NCI-H1105 treated with DMSO at 0.1 percent for 48 hours (cell line): ENCODE measurements at places on chromosomes 6 and 20.

DNA sequence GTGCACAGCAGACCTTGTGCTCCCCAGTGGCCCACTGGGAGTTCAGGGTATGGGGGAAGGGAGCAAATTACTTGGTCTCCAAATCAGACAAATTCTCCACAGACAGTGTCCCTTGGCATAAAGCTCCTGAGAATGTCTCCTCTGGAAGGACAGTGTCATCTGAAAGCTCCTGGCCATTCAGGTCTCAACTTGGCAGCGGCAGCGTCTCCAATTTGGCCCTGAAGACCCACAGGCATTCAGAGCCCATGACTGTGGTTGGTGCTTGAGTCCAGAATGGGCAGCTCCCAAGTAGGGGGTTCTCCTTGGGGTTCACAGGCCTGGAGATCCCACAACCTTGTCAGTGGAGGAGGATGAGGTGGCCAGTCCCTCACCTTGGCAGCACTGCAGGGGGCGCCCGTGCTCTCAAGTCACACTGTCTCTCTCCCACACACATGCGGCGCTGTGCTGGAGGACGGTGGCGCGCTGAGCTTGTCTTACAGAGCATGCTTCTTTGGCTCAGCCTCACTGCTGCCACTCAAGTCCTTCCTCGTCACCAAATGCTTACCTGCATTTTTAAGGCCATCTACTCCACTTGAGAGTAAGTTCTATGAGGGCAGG lies 20.7 kb downstream of the DYNLRB1 start:
- DNase-seq = no peak

DNA sequence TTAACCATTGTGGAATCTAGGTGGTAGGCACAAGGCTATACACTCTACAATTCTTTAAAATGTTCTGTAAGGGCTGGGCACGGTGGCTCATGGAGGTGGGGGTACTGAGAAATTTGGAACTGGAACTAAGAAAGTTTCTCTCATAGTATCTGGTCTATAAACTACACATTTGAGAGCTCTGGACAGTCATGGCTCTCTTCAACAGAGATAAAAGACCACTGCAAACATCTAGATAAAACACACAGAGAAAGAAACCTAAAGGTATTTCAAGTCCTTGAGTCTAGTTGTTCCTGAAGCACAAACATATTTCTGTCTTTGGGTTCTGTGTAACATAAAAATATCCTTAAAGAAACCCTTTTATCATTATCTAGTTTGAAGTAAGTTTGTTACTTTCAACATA lies 35.2 kb downstream of the ILRUN start:
- no peak for DNase-seq

DNA sequence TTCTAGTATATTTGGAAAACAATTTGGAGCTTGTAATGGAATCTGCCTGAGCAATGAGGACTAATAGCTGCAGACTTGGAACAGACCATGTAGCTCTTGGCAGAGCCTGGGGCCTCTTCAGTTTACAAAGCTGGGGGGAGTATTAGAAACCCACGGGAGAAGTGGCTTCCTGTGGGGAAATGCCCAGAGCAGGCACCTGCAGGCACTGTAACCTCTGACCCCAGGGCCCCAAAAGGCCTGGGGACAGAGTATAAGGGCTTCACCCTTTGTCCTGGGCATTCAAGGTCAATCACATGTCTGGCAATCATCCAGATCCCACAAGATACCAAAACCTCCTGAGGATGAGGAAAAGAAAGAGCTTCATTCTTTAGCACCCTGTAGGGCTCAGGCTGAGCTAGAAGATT lies 19.4 kb downstream of the PKIG start:
- DNase-seq = no peak

- DNase-seq = no peak
These were observed 91.3 kb upstream of the EYA2 start for GRCh38 chr20:46803123-46804020.

DNA sequence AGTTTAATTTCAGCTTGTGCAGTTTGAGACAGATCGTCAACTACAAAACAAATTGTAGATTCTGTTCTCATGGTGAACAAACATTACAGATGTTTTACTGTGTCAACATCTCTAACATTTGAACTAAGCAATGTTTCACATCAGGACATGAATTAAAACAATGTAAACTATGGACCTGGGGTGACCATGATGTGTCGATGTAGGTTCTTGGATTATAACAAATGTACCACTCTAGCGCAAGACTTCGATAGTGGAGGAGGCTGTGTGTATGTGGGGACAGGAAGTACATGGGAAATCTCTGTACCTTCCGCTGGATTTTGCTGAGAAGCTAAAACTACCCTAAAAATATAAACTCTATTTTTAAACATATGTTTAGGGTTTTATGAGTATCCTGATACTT lies 17.1 kb downstream of the HIVEP2 start:
- no peak for DNase-seq

DNA sequence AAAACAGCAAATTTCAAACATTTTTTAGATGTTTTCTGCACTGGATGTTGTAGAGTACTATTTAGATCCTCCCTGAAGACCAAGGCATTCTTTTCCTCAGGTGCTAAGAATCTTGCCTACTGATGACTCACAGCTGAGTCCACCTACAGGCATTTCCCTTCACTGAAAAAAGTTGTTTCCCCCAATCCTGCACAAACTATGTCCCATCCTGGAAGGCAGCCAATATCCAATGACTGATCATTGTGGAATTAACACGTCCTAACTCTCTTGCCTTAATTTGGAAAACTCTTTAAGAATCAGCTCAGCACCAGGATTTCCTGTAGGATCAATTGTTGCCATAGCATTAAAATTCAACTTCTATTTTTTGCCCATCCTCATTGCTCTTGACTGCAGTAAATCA lies 268.4 kb upstream of the IRAK1BP1 start:
- DNase-seq = no peak

DNA sequence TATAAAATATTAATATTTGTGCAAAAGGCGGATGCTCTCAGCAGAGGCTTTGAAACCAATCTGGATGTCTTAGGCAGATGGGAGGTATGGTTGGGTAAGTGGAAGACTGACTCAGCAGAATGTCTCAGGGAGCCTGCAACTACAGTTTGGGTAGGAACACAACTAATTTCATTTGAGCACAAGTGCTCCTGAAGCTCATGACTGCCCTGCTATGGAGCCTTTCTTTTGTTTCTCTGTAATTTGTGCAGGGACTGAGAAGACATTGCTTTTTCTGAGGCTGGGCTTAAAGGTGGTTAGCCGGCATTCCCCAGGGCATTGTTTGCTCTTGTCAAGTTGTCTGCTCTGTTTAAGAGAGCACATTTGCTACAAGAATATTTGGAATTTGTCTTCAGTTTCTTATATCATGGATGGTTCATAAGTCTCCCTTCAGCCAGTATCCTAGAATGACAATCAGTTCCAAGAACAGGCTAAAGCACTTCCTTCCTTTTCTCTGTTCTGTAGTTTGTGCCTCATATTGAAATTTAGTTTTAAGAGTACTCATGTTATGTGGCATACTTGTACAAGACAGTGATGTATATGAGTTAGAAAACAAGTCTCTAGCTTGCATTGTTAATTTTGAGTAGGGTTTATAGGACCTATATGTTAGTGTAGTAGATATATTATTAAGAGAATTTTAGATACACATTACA lies 208.3 kb downstream of the ZFAND3 start:
- no peak for DNase-seq

- no peak for DNase-seq
These were observed 20.2 kb upstream of the SPAG4 start for GRCh38 chr20:35595456-35595855.

DNA sequence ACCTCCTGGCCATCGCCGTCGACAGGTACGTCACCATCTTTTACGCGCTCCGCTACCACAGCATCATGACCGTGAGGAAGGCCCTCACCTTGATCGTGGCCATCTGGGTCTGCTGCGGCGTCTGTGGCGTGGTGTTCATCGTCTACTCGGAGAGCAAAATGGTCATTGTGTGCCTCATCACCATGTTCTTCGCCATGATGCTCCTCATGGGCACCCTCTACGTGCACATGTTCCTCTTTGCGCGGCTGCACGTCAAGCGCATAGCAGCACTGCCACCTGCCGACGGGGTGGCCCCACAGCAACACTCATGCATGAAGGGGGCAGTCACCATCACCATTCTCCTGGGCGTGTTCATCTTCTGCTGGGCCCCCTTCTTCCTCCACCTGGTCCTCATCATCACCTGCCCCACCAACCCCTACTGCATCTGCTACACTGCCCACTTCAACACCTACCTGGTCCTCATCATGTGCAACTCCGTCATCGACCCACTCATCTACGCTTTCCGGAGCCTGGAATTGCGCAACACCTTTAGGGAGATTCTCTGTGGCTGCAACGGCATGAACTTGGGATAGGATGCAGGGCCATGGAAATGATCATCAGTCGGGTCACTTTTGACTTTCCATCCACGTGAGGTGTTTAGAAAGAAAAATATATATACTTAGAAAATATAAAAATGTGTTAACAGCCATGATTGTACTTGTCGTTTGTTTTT lies 868 bp downstream of the MC3R start:
- DNase-seq = no peak

DNA sequence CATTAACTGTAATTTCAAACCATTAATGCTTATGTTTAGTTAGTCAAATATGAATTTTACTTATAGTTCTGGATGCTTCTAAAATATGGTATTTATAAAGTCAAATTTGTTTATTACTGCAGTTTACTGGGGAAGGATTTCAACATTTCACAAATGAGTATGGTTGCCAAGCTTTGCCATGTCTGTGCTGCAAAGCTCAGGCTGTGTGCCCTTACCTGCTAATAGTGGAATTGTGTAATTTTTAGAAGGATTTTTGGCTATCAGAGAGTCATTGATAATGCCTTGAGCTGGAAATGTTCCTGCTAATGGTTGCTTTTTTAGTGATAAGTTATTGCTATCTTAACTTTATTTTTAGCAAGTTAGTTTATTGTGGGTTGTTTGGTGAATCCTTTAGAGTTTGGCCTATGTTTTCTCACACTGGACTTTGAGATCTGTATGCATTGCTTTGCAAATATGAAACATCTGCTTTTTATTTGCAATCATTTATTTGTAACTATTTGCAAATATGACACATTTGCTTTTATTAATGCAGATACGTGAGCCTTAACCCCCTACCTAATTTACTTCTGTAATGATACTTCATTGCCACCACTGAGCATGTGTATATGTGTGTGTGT lies 105.8 kb downstream of the CD109 start:
- DNase-seq = no peak
